ENCODE measurements at places on chromosomes 5 and 9.

- DNase-seq = no peak
These were observed 62.6 kb downstream of the IL31RA start for GRCh38 chr5:55913466-55914413.

GRCh38 chr5:79093762-79094161 is 17.8 kb upstream of the BHMT start:
- no peak for DNase-seq

GRCh38 chr5:150147670-150148069 is 8.0 kb downstream of the PDGFRB start:
- no peak for DNase-seq

DNA sequence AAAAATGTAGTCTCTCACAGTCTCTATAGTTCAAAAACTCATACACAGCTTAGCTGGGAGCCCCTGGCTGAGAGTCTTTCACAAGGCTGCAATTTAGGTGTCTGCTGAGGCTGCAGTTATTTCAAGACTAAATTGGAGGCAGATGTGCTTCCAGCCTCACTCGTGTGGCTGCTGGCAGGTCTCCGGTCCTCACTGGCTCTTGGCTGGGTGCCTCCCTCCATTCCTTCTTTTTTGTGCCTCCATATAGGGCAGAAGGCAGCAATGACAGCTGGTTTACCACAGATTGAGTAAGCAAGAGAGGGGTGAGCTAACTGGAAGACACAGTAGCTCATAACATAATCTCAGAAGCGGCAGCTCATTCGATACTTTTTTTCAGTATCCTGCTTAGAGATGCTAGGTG is 2167.7 kb upstream of the WWC1 start:
- DNase-seq = peak; percentile 38

GRCh38 chr5:180613188-180613813 is 22.0 kb upstream of the SCGB3A1 start:
- no peak for DNase-seq

GRCh38 chr9:135879237-135879601 is 28.1 kb downstream of the CAMSAP1 start:
- DNase-seq = no peak

- no peak for DNase-seq
These were observed 3.8 kb downstream of the ACTBL2 start for GRCh38 chr5:57478826-57479225.

DNA sequence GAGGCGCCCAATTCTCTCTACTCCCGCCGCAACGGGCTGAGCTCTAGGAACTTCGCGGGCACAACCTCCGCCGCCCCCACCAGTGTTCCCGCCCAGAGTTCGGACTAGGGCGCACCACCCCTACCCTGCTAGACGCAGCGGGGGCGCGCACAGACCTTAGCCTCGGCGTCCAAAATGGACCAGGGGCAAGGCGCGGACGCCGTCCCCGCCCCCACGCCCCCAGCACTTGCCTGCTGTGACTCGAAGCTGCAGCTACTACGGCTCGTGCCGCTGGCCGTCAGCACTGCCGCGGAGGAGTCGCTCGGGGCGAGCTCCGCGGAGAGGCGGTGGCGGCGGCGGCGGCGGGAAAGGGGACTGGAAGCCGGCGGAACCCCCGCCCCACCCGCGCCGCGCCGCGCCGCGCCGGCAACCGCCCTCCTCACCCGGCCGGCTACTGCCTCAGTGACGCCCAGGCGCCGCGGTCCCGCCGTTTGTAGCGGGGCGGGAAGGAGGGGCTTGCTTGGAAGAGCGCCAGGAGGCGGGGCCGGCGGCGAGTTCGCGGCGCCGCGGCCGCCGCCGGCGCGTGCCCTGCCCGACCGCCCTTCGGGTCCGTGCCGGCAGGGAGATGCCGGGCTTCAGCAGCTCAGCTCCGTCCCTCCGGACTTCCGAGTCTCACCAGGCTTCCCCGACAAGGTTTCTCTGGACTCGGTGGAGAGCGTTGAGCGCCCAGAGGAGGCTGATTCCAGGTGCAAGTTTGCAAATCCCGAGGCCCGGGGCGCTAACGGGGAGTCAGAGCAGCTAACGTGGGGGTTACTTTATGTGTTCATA is 4.5 kb downstream of the ELAVL2 start:
- DNase-seq = no peak

DNA sequence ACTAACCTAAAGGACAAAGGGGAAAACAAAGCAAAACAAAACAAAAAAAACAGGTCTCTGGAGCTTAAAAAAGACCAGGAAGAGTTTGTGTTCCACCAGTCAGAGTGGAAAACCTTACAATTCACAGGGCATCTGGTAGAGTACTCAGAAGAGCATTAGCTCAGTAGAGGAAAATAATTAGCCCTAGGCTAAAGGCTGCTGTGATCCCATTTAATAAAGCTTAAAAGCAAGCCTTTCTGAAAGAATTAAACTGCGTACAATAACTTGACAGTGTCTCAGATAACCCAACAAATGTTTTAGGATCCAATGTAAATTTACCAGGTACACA is 7.3 kb downstream of the ECM2 start:
- DNase-seq = no peak

- no peak for DNase-seq
These were observed 47.6 kb downstream of the PDCD1LG2 start for GRCh38 chr9:5557606-5558587.

DNA sequence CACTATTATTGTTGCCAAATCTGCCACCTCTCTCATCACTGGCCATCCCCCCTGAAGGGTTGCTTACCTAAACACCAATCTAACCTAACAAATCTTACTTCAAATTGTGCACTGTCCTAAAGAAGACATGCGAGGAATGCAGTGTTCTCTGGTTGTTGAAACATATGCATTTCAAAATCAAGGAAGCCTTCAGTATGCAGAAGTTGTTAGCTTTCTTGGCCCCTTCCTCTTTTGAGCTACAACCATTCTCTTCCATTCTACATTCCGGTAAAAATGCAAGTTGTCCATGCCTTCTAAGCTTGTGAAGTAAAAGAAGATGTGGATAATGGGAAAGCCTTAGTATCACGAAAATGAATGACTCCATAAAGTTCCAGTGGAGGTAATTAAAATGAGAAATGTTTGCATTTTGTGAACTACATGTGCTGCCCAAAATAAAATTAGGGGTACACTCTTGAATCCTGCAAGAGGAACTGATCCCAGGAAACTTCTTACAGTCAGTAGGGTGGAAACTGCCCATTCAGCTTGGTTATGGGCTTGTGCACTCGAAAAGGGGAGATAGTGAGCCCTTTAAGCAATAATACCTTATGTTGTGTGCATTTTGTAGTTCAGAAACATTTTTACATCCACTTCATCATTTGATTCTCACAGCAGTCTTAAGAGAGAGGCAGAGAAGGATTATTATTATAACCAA is 77.6 kb upstream of the ADRB2 start:
- no peak for DNase-seq

- no peak for DNase-seq
These were observed 59.2 kb downstream of the MED10 start for GRCh38 chr5:6319116-6319515.

GRCh38 chr5:132965120-132965519 is 1.7 kb upstream of the AFF4 start:
- no peak for DNase-seq

DNA sequence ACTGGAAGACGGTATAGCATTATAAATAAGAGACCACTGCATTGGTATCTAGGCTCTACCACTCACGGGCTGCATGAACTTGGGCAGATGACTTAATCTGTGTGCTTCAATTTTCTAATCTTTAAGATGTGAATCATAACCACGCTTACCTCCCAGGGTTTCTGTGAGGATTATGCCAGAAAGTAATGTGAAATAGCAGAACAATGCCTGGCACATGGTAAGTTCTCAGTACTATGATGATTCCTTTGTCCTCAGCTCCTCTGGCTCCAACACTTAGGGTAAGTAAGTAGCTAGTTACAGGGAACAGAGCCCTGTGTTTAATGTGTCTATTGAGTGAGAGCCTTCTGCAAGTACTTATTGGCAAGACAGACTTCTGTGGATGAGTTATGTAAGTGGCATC is 31.1 kb downstream of the POU4F3 start:
- DNase-seq = peak; percentile 5

GRCh38 chr5:76363352-76364225 is 39.5 kb upstream of the IQGAP2 start:
- no peak for DNase-seq

- DNase-seq = no peak
These were observed 101.0 kb downstream of the USP20 start for GRCh38 chr9:129936222-129936621.

GRCh38 chr5:135250671-135251070 is 148.4 kb downstream of the MACROH2A1 start:
- no peak for DNase-seq
